CD8-positive, alpha-beta memory T cell (primary cell): ENCODE measurements at places on chromosomes 13 and 19. TPM values are rescaled to one million over a fixed set of nuclear protein-coding genes. Genes with fewer than 3 reads are reported as not detected.
A peak's percentile ranks its signal among the peaks of the same experiment; 100 is the strongest.

DNA sequence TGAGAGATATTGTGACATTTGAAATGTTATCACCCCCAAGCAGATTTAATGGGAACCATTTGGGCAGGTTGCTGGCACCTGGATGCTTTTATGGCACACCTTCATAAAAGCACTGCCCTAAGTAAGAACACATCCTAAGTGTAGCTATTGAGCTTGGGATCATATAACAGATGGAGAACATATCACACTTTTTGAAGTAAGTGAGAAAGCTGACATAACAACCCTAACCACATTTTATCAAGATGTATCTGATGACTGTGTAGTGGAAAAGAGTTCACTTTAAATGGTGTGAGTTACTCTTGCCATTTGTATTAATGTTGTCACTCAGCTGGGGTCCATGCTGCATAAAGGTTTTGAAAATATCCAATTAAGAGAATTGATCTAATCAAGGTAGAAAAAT is 287.9 kb downstream of the DCLK1 start:
- DNase-seq: no peak
- no peaks in the 10 kb centered on the region for H3K27me3 ChIP-seq
- no peaks in the 10 kb centered on the region for H3K4me1 ChIP-seq
- no peak overlapping the region for H3K4me3 ChIP-seq
- no peak overlapping the region for H3K27ac ChIP-seq

GRCh38 chr13:75889427-75889826 is 253.3 kb downstream of the LMO7 start:
- H3K4me3 ChIP-seq: no peak overlapping the region
- H3K4me1 ChIP-seq: no peaks in the 10 kb centered on the region
- no peak overlapping the region for H3K27ac ChIP-seq
- no peaks in the 10 kb centered on the region for H3K27me3 ChIP-seq

DNA sequence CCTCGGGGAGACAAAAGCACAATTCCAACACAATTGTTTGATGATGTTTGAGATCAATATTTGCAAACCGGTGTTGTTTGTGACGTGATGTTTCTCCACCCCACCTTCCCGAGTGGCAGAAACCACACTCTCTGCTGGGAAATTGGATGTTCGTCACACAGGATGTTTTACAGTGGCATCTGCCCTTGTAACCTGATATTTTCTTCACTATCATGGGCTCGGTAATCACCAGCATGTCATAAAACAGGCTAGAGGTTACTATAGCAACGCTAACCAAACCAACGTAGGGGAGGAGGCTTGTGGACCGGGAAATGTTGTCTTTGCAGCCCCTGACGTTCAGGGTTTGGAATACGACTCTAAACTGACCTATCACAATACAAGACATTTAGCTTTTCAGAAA is 454.5 kb downstream of the IRS2 start:
- no peak overlapping the region for H3K4me3 ChIP-seq
- no peaks in the 10 kb centered on the region for H3K36me3 ChIP-seq
- no peak for DNase-seq

DNA sequence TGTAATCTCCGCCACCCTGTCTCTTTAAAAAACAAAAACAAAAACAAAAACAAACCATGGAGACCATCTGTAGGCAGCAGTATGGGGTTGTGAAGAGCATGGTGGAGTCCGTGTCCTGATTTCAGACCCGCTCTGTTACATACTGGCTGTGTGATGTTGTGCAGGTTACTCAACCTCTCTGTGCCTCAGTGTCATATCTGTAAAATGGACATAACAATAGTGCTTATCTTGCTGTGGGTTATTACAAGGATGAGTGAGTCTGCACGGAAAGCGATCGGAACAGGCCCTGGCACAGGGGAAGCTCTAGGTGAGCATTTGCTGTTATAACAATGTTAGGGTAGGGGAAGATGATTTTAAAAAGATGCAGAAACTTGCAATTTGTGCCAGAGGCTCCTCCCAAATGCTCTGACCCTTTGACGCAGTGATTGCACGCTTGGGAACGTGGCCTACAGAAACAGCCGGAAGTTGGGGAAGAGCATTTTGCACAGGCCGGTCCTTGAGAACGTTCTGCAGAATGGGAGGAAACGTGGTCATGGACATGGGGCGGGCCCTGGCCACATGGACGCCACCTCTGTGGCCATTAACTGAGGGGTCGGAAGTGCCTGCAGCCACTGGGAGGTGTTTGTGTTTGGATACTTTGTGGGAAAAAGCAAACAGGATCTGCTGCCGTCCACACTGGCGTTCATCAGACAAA is 15.7 kb upstream of the SELENOW start:
- no peak overlapping the region for H3K4me3 ChIP-seq
- H3K4me1 ChIP-seq: no peaks in the 10 kb centered on the region

DNA sequence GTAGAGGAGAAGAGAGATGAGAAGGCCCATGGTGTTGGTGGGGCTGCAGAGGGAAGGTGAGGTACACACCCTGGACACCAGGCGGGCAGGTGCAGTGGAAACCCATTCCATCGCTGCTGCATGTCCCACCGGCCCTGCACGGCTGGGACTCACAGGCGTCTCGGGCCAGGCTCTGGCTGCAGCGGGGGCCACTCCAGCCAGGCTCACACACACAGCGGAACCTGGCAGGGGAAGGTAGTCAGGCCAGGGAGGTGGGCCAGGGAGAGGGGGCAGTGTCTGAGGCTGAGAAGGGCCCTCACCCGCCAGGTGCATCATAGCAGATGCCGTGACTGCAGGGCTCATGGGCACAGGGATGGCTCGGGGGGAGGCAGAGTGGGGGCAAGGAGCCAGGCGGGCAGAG is 15.6 kb downstream of the NOTCH3 start:
- no peak overlapping the region for H3K4me3 ChIP-seq
- no peaks in the 10 kb centered on the region for H3K27me3 ChIP-seq
- DNase-seq: no peak
- no peak overlapping the region for H3K27ac ChIP-seq
- no peaks in the 10 kb centered on the region for H3K4me1 ChIP-seq

GRCh38 chr13:40484101-40484800 is 182.2 kb downstream of the FOXO1 start:
- no peaks in the 10 kb centered on the region for H3K36me3 ChIP-seq
- peaks cover 84% of the 10 kb centered on the region for H3K4me1 ChIP-seq
- H3K27ac ChIP-seq: no peak overlapping the region
- peak overlapping the region; percentile 6 for H3K4me3 ChIP-seq
- H3K27me3 ChIP-seq: no peaks in the 10 kb centered on the region

- H3K36me3 ChIP-seq: no peaks in the 10 kb centered on the region
- H3K4me1 ChIP-seq: peaks cover 16% of the 10 kb centered on the region
- H3K4me3 ChIP-seq: no peak overlapping the region
Measured at GRCh38 chr13:24220086-24220703, 59.7 kb downstream of the SPATA13 start.

DNA sequence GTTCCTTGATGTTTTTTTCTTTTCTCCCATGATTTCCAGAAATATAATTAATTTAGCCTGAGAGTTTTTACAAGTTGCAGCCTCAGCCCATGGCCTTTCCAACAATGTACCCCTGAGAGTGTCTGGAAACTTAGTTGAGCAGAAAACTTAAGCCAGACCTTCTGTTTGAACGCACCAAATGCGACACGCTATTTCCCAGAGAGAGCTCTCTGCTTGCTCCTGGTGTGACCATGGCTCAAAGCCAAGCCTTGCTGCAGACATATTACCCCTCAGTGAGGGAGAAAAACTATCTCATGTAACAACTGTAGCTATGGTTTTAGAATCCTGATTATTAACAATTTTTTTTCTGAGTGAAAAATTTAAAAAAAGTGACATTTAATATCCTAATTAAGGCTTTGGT is 1204.5 kb upstream of the SLC10A2 start:
- DNase-seq: no peak
- H3K27me3 ChIP-seq: no peaks in the 10 kb centered on the region

GRCh38 chr13:23707674-23708073 is 137.5 kb downstream of the TNFRSF19 start:
- H3K4me3 ChIP-seq: no peak overlapping the region
- no peaks in the 10 kb centered on the region for H3K4me1 ChIP-seq
- no peaks in the 10 kb centered on the region for H3K27me3 ChIP-seq
- H3K27ac ChIP-seq: no peak overlapping the region
- no peak for DNase-seq

DNA sequence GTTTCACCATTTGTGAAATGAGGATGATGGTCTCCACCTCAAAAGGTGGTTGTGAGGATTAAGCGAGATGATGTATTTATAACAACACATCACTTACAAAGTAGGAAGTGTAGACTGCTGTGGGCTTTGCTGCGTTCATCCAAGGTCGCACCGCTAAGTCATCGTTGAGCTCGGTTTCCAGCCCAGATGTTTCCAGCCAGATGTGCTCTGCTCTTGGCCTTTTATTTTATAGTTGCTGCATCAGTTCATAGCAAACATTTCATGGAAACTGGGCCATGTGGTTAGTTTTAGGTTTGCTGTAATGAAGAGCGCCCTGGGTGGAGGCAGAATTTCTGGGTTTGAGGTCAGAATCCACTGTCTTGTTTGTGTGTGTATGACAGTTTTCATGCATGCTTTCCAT is 76.5 kb upstream of the RNF113B start:
- no peaks in the 10 kb centered on the region for H3K27me3 ChIP-seq
- no peak overlapping the region for H3K4me3 ChIP-seq
- no peak overlapping the region for H3K27ac ChIP-seq
- H3K4me1 ChIP-seq: no peaks in the 10 kb centered on the region
- H3K36me3 ChIP-seq: no peaks in the 10 kb centered on the region

DNA sequence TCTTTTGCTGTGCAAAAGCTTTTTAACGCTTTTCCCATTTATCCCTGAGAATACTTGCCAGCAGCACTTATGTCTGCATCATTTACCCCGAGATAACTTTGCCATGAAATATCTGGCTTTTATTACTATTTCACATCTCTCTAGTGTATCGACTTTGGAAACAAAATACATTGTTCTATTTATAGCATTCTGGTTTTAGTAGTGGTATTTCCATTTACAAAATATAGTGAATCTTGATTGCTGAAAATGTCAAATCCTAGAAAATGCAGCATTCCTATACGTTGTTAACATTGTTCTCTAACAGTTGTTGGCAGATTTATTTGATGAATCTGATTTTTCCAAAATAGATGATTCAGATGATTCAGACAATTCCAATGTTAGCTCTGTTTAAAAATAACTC is 189.3 kb upstream of the SPRY2 start:
- no peak overlapping the region for H3K27ac ChIP-seq
- H3K4me3 ChIP-seq: no peak overlapping the region
- no peaks in the 10 kb centered on the region for H3K36me3 ChIP-seq
- H3K4me1 ChIP-seq: no peaks in the 10 kb centered on the region

- no peaks in the 10 kb centered on the region for H3K4me1 ChIP-seq
- no peak overlapping the region for H3K4me3 ChIP-seq
- DNase-seq: no peak
- no peaks in the 10 kb centered on the region for H3K36me3 ChIP-seq
Measured at GRCh38 chr13:63026285-63026797, 1610.7 kb upstream of the PCDH20 start.

DNA sequence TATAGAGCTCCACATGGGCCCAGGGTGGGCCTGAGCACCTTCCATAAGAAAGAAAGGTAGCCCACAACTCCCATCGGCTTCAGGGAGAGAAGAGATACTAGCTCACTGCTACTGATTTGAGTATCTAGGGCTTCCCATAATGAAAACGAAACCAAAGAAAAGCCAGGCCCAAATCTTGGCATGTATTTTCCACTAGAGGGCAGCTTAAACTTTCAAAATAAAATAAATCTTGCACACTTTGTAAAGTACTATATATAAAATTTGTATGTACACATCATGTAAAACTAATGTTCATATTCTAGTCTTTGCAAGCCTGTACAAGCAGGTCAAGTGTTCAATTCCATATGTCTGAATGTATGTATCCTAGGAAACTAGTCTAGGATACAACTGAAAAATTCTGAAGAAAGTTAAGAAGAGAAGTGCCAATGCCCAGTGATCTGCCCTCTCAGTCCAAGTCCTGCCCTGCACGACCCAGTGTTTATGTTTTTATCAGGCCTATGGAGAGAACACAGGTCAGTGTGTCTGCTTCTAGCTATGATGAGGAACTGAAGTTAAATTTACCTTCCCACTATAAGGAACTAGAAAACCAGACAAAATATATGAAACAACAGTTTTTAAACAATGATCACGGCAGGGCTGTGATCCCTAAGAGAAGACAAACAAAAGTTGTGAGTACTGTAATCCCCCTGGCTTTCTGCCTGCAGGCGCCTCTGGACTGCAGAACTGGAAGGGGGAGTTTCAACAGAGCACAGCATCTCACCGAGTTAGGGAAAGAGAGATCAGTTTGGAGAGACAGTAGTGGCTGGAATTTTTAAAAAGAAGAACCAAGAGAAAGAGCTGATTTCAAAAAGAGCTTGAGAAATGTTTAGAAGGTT is 475.7 kb downstream of the UQCRFS1 start:
- H3K4me1 ChIP-seq: no peaks in the 10 kb centered on the region
- H3K27me3 ChIP-seq: no peaks in the 10 kb centered on the region
- no peak for DNase-seq
- H3K27ac ChIP-seq: no peak overlapping the region

- H3K36me3 ChIP-seq: peaks cover 7% of the 10 kb centered on the region
- no peaks in the 10 kb centered on the region for H3K4me1 ChIP-seq
- no peak for DNase-seq
- no peak overlapping the region for H3K4me3 ChIP-seq
- no peak overlapping the region for H3K27ac ChIP-seq
- H3K27me3 ChIP-seq: no peaks in the 10 kb centered on the region
Measured at GRCh38 chr19:1223018-1223855, 14.6 kb downstream of the CBARP start.

- H3K27me3 ChIP-seq: no peaks in the 10 kb centered on the region
- no peaks in the 10 kb centered on the region for H3K4me1 ChIP-seq
- no peak for DNase-seq
- H3K36me3 ChIP-seq: peaks cover 28% of the 10 kb centered on the region
- H3K27ac ChIP-seq: no peak overlapping the region
- H3K4me3 ChIP-seq: no peak overlapping the region
Measured at GRCh38 chr13:39012608-39013007, 22.0 kb upstream of the STOML3 start.

- H3K27ac ChIP-seq: no peak overlapping the region
- DNase-seq: no peak
- H3K4me3 ChIP-seq: no peak overlapping the region
- H3K27me3 ChIP-seq: no peaks in the 10 kb centered on the region
Measured at GRCh38 chr13:53200075-53200474, 171.5 kb downstream of the OLFM4 start.

- H3K36me3 ChIP-seq: no peaks in the 10 kb centered on the region
- no peak for DNase-seq
- no peaks in the 10 kb centered on the region for H3K27me3 ChIP-seq
- H3K4me3 ChIP-seq: no peak overlapping the region
- H3K27ac ChIP-seq: no peak overlapping the region
- H3K4me1 ChIP-seq: no peaks in the 10 kb centered on the region
Measured at GRCh38 chr19:34590228-34590627, 86.7 kb downstream of the SCGB2B2 start.

- H3K36me3 ChIP-seq: no peaks in the 10 kb centered on the region
- H3K4me1 ChIP-seq: no peaks in the 10 kb centered on the region
- H3K27me3 ChIP-seq: no peaks in the 10 kb centered on the region
- no peak overlapping the region for H3K4me3 ChIP-seq
Measured at GRCh38 chr13:101390461-101390860, 25.8 kb downstream of the NALCN start.

GRCh38 chr19:11105014-11105636 is 15.9 kb downstream of the LDLR start:
- no peaks in the 10 kb centered on the region for H3K4me1 ChIP-seq
- DNase-seq: no peak
- no peak overlapping the region for H3K4me3 ChIP-seq

The SYT5 gene
- total RNA-seq: not detected

The PSG4 gene
- not detected for total RNA-seq

The NDUFB7 gene
- 123 TPM for total RNA-seq

The SMARCA4 gene
- total RNA-seq: 123 TPM

The CEACAM1 gene
- total RNA-seq: 0.46 TPM

The YJEFN3 gene
- 6.5 TPM for total RNA-seq

The DKKL1 gene
- total RNA-seq: not detected

The TPTE2 gene
- total RNA-seq: not detected

The ACP7 gene
- total RNA-seq: not detected
